ENCODE measurements at places on chromosomes 7 and 10.

DNA sequence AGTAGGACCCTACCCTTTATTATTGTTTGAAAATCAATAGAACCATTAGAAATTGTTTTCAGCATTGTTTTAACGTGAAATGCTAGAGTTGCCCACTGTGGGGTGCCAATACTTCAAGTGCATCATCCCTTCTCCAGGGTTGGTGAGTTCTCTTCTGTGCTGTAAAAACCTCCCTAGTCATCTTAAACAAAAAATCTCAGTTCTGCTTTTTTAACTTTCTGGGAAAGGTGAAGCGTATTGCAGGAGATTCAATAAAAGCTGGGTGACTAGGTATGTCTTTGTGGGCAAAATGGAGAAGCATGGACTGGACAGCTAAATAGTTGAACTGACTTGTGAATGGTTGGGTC lies 699.1 kb downstream of the SUGCT start:
- no peak for DNase-seq
- no peaks in the 10 kb centered on the region for H3K4me1 ChIP-seq
- no peak overlapping the region for H3K4me3 ChIP-seq
- H3K36me3 ChIP-seq = no peaks in the 10 kb centered on the region
- H3K27me3 ChIP-seq = no peaks in the 10 kb centered on the region

DNA sequence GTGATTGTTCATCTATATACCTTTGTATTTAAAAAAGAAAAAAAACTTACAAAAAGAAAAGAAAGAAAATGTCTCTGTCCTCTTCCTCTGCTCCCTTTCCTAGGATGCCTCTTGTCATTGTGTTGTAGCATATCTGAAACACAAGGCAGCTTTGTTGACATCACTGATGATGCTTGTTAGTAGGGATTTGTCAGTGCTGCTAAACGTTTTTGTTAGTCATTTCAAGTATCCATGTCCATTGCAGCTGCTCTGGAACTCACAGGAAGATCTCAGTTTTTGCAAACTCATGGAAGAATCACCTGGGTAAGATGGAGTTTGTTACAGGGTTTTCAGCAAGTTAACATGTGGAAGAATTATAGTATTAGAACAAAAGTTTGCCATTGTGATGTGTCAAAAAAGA lies 123.6 kb downstream of the CCSER2 start:
- peaks cover 37% of the 10 kb centered on the region for H3K36me3 ChIP-seq
- no peak overlapping the region for H3K27ac ChIP-seq
- H3K4me3 ChIP-seq = no peak overlapping the region
- H3K27me3 ChIP-seq = no peaks in the 10 kb centered on the region
- H3K4me1 ChIP-seq = no peaks in the 10 kb centered on the region
- DNase-seq = no peak

- H3K4me3 ChIP-seq = no peak overlapping the region
- no peak overlapping the region for H3K27ac ChIP-seq
- DNase-seq = no peak
- H3K27me3 ChIP-seq = no peaks in the 10 kb centered on the region
Observed at GRCh38 chr10:116353817-116354216, 29.6 kb downstream of the CCDC172 start.

DNA sequence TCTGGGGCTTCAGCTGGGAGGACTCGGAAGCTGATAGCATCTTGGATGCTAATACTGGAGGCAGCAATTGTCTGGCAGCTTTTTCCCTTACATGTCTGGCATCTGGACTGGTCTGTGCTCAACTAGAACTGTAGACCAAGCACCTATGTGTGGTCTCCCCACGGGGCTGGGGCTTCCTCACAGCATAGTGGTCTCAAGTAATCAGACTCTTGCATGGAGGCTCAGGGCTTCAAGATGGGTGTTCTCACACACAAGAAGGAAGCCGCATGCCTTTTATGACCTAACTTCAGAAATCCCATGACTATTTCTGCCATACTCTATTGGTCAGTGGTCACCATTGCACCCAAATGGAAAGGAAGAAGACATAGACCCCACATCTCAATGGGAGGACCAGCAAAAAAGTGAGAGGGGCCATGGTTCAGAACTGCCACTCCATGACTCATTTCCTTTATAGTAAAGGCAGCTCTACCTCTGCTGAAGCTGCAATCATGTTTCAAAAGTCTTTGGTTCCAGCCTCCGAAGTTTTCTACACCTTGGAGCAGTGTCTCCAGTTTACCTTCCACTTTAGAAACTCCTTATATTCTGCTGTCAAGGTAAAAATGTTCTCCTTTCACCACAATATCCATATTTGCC lies 14.7 kb downstream of the AOC1 start:
- H3K4me3 ChIP-seq = no peak overlapping the region
- H3K27ac ChIP-seq = no peak overlapping the region
- H3K27me3 ChIP-seq = peaks cover 52% of the 10 kb centered on the region
- H3K4me1 ChIP-seq = peaks cover 9% of the 10 kb centered on the region
- no peaks in the 10 kb centered on the region for H3K36me3 ChIP-seq

DNA sequence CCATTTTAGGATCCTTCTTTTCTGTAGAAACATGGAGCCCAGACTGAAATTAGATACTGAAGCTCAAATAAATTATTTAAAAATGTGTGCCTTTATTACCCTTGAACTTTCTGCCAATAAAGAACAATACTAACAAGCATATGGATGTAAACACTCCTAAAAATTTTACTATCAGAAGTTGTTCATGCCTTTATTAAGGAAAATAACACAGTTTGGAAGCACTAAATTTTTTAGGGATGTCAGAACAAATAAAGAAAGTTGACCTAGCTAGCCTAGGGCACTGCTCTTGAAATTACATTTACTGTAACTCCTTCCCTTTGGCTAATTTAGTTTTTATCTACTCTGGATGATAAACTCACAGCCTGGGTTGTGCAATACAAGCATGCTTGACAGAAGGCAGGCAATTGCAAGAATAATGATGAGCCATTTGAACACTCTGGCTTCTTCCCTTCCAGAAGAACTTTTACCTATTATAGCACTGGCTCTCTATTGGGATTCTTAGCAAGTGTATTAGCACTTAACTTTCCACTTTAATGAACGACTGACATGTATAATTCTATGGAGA lies 351.7 kb upstream of the C7orf33 start:
- no peaks in the 10 kb centered on the region for H3K4me1 ChIP-seq
- H3K27me3 ChIP-seq = peaks cover 27% of the 10 kb centered on the region
- DNase-seq = no peak
- no peaks in the 10 kb centered on the region for H3K36me3 ChIP-seq

DNA sequence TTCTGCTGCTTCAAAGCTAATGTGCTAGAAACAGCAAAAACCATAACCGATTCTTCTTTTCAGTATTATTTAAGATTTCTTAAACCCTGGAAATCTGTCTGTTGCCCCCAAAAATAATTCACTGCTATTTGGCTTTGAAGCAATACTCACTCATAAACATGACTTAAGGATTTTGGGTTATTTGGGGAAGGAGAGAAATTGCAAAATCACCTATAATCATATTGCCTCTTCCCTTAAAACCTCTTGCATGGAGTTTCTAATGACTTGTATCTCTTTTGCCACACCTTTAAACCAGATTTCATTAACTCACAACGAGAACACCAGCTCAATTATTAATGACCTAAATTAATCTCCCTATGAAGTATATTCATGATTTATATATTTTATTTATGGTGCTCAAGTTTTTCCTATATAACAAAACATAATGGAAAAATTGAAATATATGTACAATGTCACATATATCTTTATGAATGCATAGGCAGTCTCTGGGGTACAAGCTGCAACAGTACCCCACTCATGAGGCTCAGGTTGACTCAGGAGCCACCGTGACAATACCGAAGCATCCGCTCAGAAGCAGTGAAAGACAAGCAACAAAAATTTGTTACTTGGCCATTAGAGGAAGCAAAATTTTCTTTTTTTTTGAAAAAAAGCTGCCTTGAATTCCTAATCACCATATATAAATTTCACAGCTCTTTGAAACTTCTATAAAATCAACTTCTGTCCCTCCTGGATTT lies 3.0 kb downstream of the NAMPT start:
- DNase-seq = peak; percentile 63
- peak overlapping the region; percentile 65 for H3K4me3 ChIP-seq
- H3K27ac ChIP-seq = peak overlapping the region; percentile 78
- no peaks in the 10 kb centered on the region for H3K27me3 ChIP-seq
- H3K4me1 ChIP-seq = peaks cover 62% of the 10 kb centered on the region

GRCh38 chr10:9709849-9710248 lies 1307.8 kb upstream of the CELF2 start:
- DNase-seq = no peak
- H3K4me3 ChIP-seq = no peak overlapping the region
- no peak overlapping the region for H3K27ac ChIP-seq
- H3K36me3 ChIP-seq = no peaks in the 10 kb centered on the region
- no peaks in the 10 kb centered on the region for H3K27me3 ChIP-seq

GRCh38 chr10:78316451-78316931 lies 282.8 kb downstream of the RPS24 start:
- H3K36me3 ChIP-seq = no peaks in the 10 kb centered on the region
- no peak overlapping the region for H3K4me3 ChIP-seq
- DNase-seq = peak; percentile 23
- H3K27ac ChIP-seq = no peak overlapping the region

- peaks cover 11% of the 10 kb centered on the region for H3K4me1 ChIP-seq
- no peak overlapping the region for H3K27ac ChIP-seq
- peaks cover 37% of the 10 kb centered on the region for H3K36me3 ChIP-seq
- no peak for DNase-seq
Observed at GRCh38 chr7:22864301-22864700, 41.7 kb upstream of the TOMM7 start.

- no peak overlapping the region for H3K27ac ChIP-seq
- no peaks in the 10 kb centered on the region for H3K36me3 ChIP-seq
- DNase-seq = no peak
- no peaks in the 10 kb centered on the region for H3K27me3 ChIP-seq
Observed at GRCh38 chr7:14201353-14201752, 211.9 kb upstream of the ETV1 start.

- H3K27ac ChIP-seq = no peak overlapping the region
- no peaks in the 10 kb centered on the region for H3K27me3 ChIP-seq
- H3K36me3 ChIP-seq = no peaks in the 10 kb centered on the region
- no peak overlapping the region for H3K4me3 ChIP-seq
- H3K4me1 ChIP-seq = no peaks in the 10 kb centered on the region
Observed at GRCh38 chr7:122572706-122573105, 126.2 kb downstream of the RNF133 start.

- DNase-seq = no peak
- H3K27me3 ChIP-seq = no peaks in the 10 kb centered on the region
- H3K4me3 ChIP-seq = no peak overlapping the region
- no peaks in the 10 kb centered on the region for H3K4me1 ChIP-seq
- no peak overlapping the region for H3K27ac ChIP-seq
Observed at GRCh38 chr10:53239873-53240272, 467.3 kb upstream of the MBL2 start.

GRCh38 chr10:132169766-132170560 lies 16.8 kb upstream of the DPYSL4 start:
- peaks cover 8% of the 10 kb centered on the region for H3K4me1 ChIP-seq
- H3K4me3 ChIP-seq = no peak overlapping the region
- H3K27ac ChIP-seq = no peak overlapping the region

GRCh38 chr7:16940776-16941175 lies 59.0 kb upstream of the AGR3 start:
- H3K27ac ChIP-seq = no peak overlapping the region
- no peak for DNase-seq
- no peak overlapping the region for H3K4me3 ChIP-seq
- H3K4me1 ChIP-seq = peaks cover 6% of the 10 kb centered on the region
- H3K36me3 ChIP-seq = no peaks in the 10 kb centered on the region

DNA sequence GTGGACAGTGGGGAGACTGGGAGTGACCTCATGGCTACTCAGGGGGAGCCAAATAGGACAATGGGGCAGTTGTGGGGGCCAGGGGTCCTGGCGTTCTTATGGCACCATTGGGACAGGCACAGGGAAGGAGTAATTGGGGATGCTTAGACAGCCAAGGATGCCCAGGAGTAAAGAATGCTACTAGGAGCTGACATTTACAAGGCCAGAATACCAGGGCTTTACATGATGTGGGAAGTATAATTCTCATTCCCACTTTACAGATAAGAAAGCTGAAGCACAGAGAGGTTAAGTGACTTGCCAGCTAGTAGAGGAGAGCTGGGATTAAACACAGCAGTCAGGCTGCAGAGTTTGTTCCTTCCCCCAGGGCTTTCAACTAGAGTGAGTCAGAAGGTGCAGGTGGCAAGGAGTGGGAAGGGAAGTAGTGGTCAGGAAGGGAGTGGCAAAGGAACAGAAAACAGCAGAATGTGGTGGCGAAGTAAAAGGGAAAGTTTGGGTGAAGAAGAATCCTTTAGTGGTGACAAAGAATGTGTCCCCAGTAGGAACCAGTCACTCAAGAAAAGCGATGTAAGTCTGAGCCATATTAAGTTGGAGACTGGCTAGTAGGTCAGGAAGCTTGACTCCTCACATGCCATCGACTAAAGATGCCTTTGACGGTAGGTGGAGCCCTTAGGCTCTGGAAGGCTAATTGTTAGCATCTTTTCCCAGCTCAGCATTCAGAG lies 32.8 kb downstream of the CPVL start:
- no peaks in the 10 kb centered on the region for H3K36me3 ChIP-seq
- no peak for DNase-seq
- no peak overlapping the region for H3K4me3 ChIP-seq

DNA sequence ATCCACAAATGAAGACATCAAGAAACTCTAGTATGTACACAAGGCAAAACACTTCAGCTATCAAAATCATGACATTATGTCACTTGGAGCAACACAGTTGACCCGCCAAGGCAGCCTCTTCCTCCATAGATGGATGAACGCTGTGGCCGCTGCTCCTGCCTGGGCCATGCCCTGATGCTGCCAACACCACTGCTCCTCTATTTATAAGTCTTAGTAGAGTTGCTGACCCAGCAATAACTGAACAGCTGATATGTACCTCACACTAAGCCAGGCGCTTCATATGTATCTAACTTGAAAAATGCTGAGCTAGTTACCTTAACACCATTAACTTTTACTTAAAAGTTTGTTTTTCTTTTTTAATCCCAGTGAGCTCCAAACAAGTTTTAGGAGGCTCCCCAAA lies 131.9 kb downstream of the LYZL1 start:
- H3K4me1 ChIP-seq = no peaks in the 10 kb centered on the region
- no peak overlapping the region for H3K27ac ChIP-seq
- no peaks in the 10 kb centered on the region for H3K27me3 ChIP-seq
- peaks cover 47% of the 10 kb centered on the region for H3K36me3 ChIP-seq
- no peak overlapping the region for H3K4me3 ChIP-seq

GRCh38 chr7:24475166-24475961 lies 97.9 kb upstream of the PALS2 start:
- peaks cover 9% of the 10 kb centered on the region for H3K27me3 ChIP-seq
- no peak for DNase-seq
- H3K4me3 ChIP-seq = no peak overlapping the region
- no peaks in the 10 kb centered on the region for H3K36me3 ChIP-seq

- no peaks in the 10 kb centered on the region for H3K4me1 ChIP-seq
- no peaks in the 10 kb centered on the region for H3K36me3 ChIP-seq
- H3K27me3 ChIP-seq = no peaks in the 10 kb centered on the region
Observed at GRCh38 chr10:130782467-130782866, 529.1 kb downstream of the TCERG1L start.

- peaks cover 34% of the 10 kb centered on the region for H3K36me3 ChIP-seq
- peaks cover 90% of the 10 kb centered on the region for H3K4me1 ChIP-seq
- peak overlapping the region; percentile 66 for H3K4me3 ChIP-seq
- no peaks in the 10 kb centered on the region for H3K27me3 ChIP-seq
Observed at GRCh38 chr10:22648547-22648961, 65.8 kb downstream of the PIP4K2A start.
